Foreskin keratinocyte (primary cell): ENCODE measurements at places on chromosomes 1 and 21. TPM values are rescaled to one million over a fixed set of nuclear protein-coding genes. Genes with fewer than 3 reads are reported as not detected.

MARCKSL1 gene
- total RNA-seq: 14.6 and 26.4 TPM in 2 replicates

LDLRAD2 gene
- 0.03 TPM in 1 of 2 replicates, not detected in the other for total RNA-seq

NBPF4 gene
- not detected in 2 replicates for total RNA-seq

PRELP gene
- 0.03 and 0.07 TPM in 2 replicates for total RNA-seq

DNAH14 gene
- 13.9 and 15.2 TPM in 2 replicates for total RNA-seq

LRRC38 gene
- total RNA-seq: not detected in 2 replicates

DNA sequence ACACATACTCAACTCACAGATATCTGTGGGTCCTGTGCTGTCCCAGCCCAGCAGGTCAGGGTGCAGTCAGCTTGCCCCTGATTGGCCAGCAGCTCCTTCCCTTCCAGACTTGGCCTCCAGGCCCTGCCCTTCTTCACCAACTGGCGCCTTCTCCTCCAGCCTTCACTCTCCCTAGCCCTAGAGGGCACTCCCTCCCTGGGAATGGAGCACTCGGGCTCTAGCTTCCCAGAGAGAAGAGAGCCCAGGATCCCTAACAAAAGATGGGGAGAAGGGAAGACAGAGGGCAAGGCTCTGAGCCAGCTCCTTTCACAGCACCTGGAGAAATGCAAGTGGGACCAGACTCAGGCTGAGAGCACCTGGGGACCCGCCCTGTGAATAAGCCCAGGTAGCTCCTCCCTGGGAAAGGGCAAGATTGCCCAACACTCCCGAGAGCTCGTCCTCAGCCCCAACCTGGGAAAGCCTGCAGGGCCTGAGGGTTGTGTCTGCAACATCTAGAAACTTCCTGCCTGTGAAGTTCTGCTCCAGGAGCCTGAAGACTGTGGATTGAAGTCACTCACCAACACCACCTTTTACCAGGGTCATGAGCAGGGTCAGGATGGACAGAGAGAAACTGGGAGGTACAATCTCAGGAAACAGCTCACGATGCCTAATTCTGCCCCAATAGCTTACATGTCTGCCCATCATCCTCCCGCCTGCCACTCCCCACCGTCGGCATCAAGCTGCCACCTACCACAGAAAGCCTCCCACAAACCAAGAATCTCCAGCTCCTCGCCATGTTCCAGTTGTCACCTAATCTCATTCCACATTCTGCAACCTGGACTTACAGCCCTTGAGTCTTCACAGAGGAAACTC lies at the start of gene PGLYRP4:
TSS of gene PGLYRP4 (minus strand) at position 331 of the 852 bp plus-strand sequence. CDS start 909 bp downstream, outside the sequence.
- peak; percentile 52 for DNase-seq

DNA sequence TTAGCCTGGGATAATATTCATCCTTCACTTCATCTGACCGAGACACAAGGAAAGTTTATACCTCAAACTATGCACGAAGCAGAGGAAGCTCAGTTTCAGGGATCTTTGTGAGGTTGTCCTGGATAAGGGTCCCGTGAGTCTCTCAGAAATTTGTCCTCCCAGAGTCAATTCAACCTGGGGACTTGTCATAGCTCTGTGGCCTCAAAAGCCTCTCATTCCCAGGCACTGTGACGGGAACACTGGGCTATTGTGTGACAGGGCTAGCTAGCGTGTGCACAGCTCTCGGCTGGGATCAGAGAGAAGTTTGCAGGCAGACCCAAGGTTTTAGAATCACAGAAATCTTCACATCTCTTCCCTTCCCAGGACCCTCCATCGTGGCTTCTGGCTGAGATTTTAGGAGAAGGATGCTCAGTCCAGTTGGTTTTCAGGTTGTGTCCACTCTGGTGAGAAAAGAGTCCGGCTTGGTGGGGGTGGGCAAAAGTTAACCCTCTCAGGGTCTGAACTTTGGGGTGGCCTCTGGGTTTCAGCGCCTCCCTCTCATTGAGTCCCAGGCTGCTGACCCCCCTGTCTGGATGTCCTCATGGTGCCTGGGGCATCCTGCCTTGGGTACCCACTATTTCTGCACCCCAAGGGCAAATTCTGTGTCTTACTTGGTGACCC lies 20.4 kb upstream of the LBR start:
- no peak for DNase-seq

DNA sequence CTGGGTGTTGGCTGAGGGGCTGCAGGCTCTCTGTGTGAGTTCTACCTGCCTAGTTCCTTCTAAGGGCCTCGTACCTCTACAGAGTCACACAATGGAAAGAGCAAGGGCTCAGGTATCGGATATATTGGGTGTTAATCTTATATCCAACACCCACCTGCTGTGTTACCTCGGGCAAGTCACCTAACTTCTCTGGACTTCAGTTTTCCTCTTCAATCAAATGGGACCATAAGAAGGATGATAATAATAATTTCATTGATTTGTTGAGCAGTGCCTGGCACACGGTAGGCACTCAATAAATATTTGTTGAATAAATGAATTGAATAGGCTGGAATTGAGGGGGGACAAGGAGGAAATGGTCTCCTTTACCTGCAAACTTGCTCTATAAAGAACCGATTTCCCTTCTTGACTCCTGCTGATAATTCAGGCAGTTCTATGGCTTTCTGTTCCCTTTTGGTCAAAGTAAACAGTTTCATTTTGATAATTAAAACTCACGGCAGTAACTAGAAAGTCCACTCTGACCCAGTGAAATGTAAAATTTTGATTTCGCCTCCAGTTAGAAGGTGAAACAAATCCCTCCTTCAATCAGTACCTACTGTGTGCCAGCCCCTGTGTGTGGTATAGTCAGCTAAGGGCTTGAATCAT lies 16.5 kb upstream of the MAN1C1 start:
- no peak for DNase-seq

- peak; percentile 73 for DNase-seq
Observed at GRCh38 chr1:39154553-39155421, 49.7 kb upstream of the MACF1 start.

DNA sequence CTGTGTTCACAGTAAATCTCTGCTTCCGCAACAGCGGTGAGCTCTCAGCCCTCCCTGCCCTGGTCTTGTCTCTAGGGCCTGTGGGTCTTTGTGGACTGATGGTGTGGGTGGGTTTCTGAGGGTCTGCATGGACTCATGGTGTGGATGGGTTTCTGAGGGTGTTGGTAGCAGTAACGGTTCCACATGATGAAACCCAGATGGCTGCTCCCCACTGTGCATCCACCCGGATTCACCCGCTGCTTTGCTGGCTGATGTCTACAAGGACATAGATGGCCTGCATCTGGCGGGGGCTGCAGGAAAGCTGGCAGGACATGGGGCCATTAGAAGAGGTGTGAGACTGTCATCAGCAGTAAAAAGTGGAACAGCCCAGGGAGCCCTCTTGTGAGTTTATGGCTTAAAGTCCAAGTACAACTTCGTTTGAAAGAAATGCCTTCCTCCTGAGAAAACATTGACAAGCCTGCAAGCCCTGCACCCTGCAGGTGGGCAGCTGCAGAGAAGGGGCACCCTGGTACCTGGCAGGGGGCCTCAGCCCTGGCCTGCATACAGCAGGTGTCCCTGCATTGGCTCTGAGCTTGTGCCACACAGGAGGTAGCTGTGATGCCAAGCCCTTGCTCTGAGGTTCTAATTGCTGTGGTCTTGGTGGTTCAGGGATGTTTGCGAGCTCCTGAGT lies 156.9 kb upstream of the COL6A1 start:
- DNase-seq: no peak

DNA sequence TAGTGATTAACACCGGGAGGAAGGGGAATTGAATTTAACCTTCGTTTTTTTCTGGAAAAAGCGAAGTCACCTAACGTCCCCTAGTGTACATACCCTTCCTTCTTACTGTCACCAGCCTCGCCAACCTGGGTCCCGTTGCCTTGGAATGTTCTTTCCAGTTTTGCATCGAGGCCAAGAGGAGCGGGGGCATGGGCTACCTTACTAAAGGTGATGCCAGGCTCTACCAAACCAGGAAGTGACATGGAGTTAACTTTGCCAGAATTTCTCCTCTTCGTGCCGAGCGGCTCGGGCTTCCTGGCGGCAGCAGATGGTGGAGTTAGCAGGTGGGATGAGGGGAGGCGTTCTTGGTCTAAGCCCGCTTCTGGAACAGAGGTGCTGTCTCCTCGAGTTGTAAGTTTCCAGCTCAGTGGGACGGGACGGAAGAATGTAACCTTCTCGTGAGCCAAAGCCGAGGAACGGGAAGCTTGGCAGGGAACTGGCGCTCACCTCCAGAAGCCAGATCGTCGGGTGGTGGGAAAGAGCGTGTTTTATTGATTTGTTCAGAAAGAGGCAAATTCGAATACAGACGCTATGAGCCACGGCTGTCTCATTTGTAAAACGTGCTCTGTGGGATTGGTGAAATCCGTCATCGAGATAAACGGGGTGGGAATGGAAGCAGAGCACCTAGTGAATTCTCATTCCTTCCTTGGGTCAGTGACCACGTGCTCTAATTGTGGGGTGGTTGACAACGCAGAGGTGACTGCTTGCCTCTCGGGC lies 486 bp downstream of the NIPAL3 start:
- peak; percentile 22 for DNase-seq

GRCh38 chr1:230824919-230825721 lies 43.2 kb downstream of the C1orf198 start:
- peak; percentile 88 for DNase-seq

GRCh38 chr1:22018583-22019559 lies 17.4 kb downstream of the CELA3A start:
- DNase-seq: peak; percentile 87

- DNase-seq: no peak
Observed at GRCh38 chr1:173823781-173824314, 625 bp upstream of the DARS2 start.

DNA sequence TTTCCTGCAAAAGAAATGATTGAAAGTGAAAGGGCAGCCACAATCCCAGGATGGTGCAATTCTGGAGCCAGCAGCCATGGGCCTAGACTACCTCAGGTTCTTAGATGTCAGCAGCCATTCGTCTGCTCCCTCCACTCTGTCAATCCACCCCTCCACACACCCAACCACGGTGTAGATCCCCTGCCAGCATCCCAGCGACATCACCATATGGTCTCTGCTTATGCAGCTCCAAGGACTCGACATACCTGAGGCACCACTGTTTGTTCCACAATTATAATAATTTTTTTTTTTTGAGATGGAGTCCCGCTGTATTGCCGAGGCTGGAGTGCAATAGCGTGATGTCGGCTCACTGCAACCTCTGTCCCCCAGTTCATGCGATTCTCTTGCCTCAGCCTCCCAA lies 6.5 kb downstream of the SYNC start:
- no peak for DNase-seq
